ENCODE measurements at places on chromosomes 2 and 18.
A peak's percentile ranks its signal among the peaks of the same experiment; 100 is the strongest.

- DNase-seq: no peak
Measured at GRCh38 chr2:238642973-238643372, 204.9 kb upstream of the TWIST2 start.

DNA sequence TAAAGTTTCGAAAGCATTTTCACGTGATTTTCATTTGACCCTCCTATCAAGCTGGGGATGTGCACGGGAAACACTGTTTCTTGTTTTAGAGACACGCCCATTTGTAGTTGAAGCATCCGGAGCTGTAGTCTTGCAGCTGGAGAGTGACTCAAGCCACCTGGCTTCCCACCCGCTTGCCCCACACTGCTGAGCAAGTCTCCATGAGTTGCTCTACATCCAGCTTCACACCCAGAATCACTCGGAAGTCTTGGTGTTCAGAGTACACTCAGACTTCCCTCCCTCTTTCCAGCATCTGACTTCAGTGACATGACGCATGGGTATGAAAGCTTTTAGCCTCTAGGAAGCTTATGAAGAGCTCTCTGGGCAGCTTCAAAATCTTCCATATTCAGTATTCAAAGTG lies 262.4 kb downstream of the NBAS start:
- DNase-seq: no peak

GRCh38 chr18:61400716-61401115 lies 67.5 kb downstream of the CDH20 start:
- no peak for DNase-seq

- DNase-seq: no peak
Measured at GRCh38 chr2:190792956-190793888, 87.4 kb upstream of the GLS start.

GRCh38 chr2:195470622-195471021 lies 186.4 kb upstream of the SLC39A10 start:
- DNase-seq: no peak

DNA sequence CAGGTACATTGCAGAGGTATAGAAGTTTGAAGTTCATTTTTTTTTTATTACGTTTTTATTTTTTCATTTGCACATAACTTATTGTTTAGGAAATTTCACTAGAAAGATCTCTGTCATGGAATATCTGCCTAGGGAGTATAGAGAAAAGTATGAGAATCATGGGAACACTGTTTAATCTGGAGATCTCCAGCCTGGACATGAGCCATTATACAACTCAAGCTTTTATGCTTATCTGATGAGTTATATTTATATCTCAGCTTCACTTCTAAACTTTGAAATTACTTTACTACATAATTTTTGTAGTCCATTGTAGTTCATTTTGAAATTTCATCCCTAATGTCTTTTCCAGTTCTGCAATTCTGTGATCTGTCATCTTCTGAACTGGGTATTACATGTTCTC lies 515.6 kb downstream of the ERBB4 start:
- DNase-seq: no peak

- no peak for DNase-seq
Measured at GRCh38 chr2:113088213-113088992, 20.6 kb downstream of the IL1F10 start.

- DNase-seq: no peak
Measured at GRCh38 chr2:104213758-104214157, 640.2 kb upstream of the POU3F3 start.

- DNase-seq: no peak
Measured at GRCh38 chr18:67072791-67073190, 443.7 kb downstream of the DSEL start.

GRCh38 chr18:58682429-58683069 lies 11.3 kb downstream of the MALT1 start:
- peak; percentile 1 for DNase-seq
